ENCODE measurements at places on chromosomes 2 and 18.

- no peak for DNase-seq
Observed at GRCh38 chr2:159442159-159442852, 155.8 kb upstream of the WDSUB1 start.

DNA sequence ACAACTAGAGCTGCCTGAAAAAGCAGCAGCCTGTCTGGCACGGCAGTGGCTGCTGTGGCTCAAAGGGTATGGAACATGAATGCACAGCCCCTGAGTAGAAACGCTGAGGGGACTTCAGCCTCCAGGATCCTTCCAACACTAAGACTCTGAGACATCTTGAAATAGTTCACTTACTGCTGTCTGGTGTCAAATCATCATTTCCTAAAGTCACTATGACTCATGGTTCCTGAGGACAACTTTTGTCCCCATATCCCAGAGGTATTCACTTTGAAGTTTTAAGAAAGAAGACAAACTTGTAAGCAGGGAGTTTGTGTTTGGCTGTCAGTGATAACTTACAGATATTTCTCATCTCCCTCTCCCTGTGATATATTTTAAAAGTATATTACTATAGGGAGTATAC lies 33.3 kb upstream of the NEB start:
- no peak for DNase-seq

- DNase-seq: no peak
Observed at GRCh38 chr2:119206201-119206600, 17.4 kb upstream of the STEAP3 start.

DNA sequence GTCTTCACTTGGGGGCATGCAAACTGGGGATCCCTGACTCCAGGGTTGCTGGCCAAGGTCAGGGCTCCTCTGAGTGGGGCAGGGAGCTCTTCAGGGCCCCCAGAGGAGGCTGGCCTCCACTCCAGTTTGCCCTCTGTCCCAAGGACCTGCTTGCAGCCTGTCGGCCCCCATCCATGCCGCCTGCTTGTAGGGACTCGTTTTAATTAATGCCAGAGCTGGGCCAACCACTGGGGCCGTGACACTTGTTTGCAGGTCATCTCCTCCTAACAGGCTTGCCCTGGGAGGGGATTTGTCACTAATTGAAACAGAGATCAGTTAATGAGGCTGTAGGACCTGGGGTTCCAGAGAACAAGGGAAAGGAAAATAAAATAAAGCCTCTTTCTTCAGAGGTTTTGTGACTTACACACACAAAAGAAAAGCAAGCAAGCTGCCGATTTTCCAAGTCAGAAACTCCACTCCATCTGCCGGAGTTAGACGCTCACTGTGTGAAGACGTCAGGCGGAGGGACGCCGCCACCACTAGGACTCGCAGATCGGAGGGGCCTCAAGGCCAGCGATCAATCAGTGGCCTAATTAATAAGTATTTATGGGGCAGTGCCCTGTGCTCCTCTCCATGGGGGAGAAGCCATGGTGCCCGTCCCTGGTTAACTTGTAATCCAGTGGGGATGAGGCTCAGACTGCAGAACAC lies 75.9 kb downstream of the SFXN5 start:
- no peak for DNase-seq

- no peak for DNase-seq
Observed at GRCh38 chr2:6845903-6846302, 19.8 kb downstream of the CMPK2 start.
